ENCODE measurements at places on chromosomes 16 and 17.
A peak's percentile ranks its signal among the peaks of the same experiment; 100 is the strongest.

GRCh38 chr17:73936908-73937627, 266.4 kb upstream of the RPL38 start:
- DNase-seq: no peak

GRCh38 chr16:88895335-88895734, 28.9 kb upstream of the PABPN1L start:
- DNase-seq: no peak

- DNase-seq: no peak
Observed at GRCh38 chr17:74777901-74778515, 1.9 kb upstream of the NAT9 start.

GRCh38 chr17:47287639-47288038, 34.0 kb downstream of the ITGB3 start:
- no peak for DNase-seq

- DNase-seq: no peak
Observed at GRCh38 chr17:55398689-55399088, 22.9 kb downstream of the MMD start.

DNA sequence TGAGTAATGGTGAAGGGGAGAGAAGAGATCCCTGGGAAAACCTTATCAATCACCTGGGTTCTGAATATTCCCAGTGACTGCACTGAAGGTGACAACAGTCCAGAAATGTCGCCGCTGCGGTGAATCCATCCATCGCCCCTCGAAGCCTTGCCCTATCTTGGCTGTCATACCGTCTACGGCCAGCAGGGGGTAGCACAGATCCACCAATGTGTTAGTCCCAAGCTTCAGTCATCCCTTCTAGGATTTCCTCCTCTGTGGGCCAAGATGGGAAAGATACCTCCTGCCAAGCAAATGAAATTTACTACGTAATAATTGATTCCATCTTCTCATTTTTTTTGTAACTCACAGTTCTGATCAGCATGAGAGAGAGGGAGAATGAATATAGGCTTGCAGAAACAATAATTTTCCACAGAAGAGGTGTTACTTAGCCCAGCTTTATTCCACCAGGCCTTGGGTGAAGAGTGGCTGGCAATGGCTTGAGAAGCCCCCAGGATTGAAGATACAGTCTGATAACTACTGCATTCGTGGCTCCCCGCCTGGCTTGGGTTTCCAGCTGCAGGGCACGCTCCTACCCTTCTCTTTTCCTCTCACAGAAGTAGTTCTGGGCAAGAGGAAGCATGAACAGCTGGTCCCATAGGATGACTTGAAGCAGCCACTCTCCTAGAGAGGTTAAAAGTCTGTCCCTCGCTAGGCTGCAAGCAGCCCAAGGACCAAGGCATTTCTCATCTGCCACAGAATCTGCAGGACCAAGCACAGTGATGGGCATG, 2.6 kb upstream of the FMNL1 start:
- DNase-seq: peak; percentile 38

- peak; percentile 81 for DNase-seq
Observed at GRCh38 chr17:20072692-20072992, 63.5 kb downstream of the SPECC1 start.

- DNase-seq: no peak
Observed at GRCh38 chr17:5247621-5248020, 13.0 kb upstream of the SCIMP start.

DNA sequence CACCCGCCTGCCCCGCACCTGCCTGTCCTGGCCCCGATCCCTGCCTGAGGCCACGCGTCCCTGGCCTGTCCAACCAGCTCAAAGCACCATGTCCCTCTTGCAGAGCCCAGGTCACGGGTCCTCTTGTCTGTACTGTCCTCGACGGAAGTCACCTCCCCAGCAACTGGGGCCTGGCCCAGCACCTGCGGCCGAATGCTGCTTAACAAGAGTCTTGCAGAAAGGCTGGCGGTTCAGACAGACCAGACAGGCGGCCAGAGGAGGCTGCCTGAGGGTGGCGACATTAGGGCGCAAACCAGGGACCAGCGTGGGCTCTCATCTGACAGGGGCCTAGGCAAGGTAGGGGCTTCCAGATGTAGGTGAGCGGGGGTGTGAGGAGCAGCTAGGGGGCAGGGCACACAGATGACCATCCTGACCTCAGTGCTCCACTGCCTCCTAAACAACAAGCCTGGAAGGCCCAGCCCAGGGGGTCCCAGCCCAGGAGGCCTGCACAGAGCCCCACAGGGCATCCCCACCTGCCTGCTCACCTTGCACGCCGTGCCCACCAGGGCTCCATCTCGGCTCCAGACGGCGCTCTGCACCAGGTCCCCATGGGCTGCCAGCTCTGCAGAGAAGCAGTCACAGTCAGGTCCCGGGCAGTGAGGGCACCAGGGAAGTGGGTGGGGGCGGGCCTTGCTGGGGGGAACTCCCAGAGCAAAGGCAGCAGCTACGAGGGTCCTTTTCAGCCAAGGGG, 11.3 kb downstream of the CORO7 start:
- DNase-seq: no peak

DNA sequence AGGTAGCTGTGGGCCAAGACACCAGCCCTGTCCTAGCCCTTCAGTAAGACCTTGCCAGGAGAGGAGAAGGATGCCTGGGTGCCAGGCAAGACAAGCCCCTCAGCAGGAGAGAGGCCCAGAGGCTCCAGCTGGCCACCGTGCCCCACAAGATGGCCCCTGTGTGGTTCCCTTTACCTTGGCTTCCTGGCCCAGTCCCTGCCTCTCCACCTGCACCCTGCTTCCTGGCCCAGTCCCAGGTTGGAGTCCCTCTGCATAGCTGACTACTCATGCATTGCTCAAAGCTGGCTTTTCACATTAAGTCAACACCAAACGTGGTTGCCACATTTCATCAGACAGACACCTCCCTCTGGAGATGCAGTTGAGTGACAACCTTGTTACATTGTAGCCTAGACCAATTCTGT, 4.0 kb downstream of the SYNGR3 start:
- DNase-seq: no peak

GRCh38 chr17:67574658-67575293, 143.0 kb upstream of the NOL11 start:
- DNase-seq: no peak

- DNase-seq: no peak
Observed at GRCh38 chr17:40818343-40818732, 4.1 kb downstream of the KRT10 start.

GRCh38 chr16:19883296-19883965, 1.2 kb downstream of the GPRC5B start:
- DNase-seq: no peak

DNA sequence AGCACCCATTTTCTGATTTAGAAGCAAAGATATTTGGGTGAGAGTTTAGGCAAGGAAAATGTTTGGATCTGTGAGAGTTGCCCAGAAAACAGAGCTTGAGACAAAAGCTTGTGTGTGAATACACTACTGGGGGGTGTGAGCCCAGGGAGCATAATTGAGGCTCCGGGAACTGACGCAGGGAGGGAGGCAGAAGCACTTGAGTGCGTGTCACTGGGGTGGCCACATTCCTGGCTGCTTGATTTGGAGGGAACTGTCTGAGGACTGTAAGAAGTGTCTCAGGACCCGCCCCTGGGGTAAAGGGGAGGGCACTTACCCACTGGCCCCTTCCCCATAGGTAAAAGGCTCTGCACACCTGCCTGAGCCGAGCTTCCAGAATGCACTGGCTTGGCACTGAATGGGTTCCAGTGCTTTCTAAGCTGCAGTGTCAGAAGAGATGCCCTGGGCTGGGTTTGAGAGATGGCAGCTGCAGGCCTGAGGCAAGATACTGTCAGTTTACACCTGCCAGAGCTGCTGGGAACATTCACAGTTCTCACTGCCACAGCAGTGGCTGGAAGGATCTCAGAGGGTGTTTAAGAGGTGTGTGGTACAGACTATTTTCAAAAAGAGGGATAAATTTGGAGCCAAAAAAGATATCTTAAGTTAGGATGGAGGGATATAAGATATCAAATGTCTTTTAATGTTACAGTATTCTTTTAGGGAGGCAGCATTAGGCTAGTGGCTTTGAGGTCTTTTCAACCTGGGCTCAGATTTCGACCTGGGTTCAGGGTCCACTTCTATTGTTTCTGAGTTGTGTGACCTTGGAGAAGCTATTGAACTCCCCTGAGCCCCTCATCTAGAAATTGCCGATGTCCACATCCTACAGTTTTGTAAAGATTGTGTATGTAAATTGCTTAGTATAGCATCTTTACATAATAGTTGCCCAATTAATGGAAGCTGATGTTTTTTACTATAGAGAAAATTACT, 6.9 kb upstream of the TEX2 start:
- no peak for DNase-seq

DNA sequence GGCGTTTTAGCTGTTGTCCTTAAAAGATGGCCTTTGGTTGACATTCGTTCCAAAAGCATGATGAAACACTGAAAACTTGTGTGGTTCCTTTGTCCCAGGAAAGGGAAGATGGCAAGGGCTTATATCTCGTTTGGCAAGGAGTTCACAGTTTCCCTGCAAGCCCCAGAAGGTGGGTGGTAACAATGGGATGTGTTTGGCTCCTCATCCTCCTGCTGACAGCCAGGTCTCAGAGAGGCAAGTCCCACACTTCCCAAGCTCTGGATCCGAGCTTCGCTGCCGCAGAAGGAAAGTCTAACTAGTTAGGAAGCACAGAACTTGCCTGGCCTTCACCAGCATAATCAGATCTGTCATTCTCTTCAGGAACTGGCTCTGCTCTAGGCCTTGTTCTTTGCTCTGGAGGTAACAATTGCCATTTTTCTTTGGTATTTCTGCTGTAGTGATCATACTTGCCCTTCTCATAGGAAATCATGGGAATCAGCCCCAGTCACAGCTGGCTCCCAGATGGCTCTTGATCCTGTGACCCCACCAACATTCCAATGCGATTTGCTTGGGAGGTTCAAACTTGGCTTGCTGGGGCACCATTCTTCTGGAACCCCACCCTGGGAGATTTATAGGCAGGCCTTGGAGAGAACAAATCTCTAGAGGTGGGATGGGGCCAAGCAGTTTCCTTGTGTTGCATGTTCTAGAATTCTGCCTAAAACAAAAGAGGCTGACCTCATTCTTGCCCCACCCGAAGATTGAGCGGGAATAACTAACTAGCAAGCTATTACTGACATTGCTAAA, 17.9 kb downstream of the KPNA2 start:
- DNase-seq: no peak

- DNase-seq: no peak
Observed at GRCh38 chr17:49616086-49616485, 40.4 kb downstream of the NXPH3 start.

- DNase-seq: no peak
Observed at GRCh38 chr16:12584488-12585233, 219.0 kb downstream of the CPPED1 start.

DNA sequence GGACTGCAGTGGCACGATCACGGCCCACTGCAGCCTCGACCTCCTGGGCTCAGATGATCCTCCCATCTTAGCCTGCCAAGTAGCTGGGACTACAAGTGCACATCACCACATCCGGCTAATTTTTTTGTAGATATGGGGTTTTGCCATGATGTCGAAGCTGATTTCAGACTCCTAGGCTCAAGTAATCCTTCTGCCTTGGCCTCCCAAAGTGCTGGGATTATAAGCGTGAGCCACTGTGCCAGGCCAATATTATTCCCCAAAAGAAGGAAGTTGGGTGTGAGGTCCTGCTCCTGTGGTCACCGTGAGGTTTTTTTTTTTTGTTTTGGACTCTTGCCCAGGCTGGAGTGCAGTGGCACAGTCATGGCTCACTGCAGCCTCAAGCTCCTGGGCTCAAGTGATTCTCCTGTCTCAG, 1.5 kb downstream of the AMZ2 start:
- DNase-seq: no peak

Data from NCI-H1436 treated with DMSO at 0.1 percent for 48 hours (cell line).